ENCODE measurements at places on chromosomes 13 and 19. TPM values are rescaled to one million over a fixed set of nuclear protein-coding genes. Genes with fewer than 3 reads are reported as not detected.

IFNL1 gene
- total RNA-seq = not detected

TGFBR3L gene
- 26.7 TPM for total RNA-seq

CDX2 gene
- total RNA-seq = not detected

NPAS1 gene
- total RNA-seq = 0.39 TPM

CYP2A6 gene
- total RNA-seq = not detected

RFPL4AL1 gene
- not detected for total RNA-seq

EDNRB gene
- 68.0 TPM for total RNA-seq

PCP2 gene
- not detected for total RNA-seq

SULT2A1 gene
- total RNA-seq = not detected

CNFN gene
- total RNA-seq = not detected

DNA sequence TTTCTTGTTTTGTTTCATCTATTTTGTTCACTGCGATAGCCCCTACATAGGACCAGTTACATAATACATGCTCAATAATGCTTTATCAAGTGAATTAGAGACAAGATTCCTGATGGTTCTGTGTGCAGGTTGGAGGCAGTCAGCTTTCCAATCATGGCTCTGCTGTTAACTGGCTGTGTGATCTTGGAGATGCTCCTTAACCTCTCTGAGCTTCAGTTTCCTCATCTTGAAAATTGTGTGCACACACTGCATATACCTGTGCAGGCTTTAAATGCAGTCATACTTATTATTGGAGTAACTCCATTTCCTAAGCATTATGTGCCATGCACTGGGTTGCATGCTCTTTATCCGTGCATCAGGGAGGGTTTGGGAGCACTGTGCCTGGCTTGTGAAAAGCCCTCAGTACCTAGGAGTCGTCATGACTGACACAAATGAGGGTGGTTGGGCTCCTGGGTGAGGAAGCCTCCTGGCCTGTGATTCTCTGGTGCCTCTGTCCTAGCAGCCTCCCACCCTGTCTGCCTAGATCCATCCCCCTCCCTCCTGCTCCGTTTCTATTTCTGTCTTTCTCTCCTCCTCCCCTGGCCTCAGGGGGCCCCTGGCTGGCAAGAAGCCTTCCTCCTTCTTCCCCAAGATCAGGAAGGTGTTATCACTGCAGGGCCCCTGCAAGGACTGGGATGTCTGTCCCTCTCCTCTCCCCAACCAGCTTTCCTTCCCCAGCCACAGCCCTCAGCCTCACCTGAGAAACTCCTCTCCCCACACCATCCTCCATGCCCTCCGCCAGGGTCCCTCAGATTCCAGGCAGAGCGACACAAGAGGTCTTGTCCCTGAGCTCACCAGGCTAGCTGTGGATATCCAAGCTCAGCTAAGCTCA, 8.7 kb downstream of the IFNL1 start:
- no peak for DNase-seq

DNA sequence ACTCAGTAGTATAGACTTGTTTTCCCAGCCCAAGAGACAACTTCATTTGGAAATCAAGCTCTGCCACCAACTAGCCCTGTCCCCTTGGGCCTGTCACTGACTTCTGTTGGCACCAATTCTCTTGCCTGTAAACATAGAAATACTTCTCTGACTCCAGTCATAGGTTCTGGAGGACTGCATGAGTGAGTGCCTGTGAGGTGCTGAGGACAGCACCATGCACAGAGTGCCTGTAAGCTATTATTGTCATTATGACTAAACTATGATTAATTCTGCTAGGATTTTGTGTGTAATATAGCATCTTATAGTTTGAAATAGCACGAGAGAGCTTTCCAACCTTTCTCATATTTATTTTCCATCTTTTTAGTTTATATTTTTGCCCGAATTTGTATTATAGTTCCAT, 247.9 kb downstream of the MYO16 start:
- no peak for DNase-seq

DNA sequence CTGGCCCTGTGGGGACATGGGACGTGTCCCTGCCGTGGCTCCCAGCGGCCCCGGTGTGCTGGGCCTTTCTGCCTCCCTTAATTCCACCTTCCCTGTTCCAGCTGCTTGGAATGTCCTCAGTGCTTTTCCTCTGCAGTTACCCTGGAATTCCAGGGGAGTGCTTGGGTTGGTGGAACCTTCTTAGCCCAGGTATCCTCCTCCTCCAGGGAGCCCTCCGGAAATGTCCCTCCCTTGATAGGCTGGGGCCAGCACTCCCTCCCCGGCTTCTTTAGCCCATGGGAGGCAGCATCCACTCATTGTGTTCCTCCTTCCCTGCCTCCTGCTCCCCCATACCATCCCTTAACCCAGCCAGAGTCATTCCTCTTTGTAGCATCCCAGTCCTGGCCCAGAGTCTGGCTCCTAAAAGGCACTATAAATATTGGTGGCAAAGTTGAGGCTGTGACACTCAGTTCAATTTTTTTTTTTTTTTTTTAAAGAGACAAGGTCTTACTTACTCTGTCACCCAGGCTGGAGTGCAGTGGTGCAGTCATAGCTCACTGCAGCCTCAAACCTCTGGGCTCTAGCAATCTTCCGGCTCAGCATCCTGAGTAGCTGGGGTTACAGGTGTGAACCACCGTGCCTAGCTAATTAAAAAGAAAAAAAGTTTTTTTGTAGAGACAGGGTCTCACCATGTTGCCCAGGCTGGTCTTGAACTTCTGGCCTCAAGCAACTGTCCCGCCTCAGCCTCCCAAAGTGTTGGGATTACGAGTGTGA, 13.7 kb upstream of the SLC7A10 start:
- DNase-seq = no peak

DNA sequence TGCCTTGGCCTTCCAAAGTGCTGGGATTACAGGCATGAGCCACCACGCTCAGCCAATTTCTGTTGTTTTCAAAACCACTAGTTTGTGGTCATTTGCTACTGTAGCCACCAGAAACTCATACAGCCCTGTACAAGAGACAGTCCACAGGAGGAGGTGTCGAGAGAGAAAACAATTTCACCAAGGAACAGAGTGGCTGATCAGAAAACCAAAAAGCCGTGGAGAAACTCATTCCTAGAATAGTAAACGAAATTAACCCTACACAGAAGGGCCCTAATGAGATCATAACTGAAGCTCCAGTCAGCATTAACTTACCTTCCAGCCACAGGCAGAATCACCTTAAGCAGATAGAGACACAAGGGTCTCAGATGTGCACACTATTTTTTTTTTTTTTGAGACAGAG, 3.8 kb upstream of the CCDC124 start:
- DNase-seq = no peak

DNA sequence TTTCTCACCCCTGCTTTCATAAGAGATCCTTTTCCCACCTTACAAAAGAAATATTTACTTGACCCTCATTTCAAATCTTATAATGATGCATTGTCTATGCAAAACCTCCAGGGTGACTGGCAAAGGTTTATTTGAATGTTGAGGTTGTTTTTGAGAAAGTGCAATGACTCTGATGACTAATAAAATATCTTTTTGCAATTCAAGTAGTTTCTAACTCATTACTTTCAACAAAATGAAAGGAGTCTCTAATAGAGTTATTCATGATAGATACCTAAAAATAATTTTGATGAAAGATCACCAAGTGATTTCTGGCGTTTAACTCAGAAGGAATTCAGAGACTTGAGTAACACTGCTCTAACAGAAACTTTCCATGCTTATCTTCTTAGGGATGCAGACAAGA, 144.2 kb downstream of the FOXO1 start:
- no peak for DNase-seq

GRCh38 chr19:30677702-30678101, 305.5 kb downstream of the ZNF536 start:
- no peak for DNase-seq

- no peak for DNase-seq
Measured at GRCh38 chr13:31090096-31090495, 71.6 kb downstream of the HSPH1 start.

DNA sequence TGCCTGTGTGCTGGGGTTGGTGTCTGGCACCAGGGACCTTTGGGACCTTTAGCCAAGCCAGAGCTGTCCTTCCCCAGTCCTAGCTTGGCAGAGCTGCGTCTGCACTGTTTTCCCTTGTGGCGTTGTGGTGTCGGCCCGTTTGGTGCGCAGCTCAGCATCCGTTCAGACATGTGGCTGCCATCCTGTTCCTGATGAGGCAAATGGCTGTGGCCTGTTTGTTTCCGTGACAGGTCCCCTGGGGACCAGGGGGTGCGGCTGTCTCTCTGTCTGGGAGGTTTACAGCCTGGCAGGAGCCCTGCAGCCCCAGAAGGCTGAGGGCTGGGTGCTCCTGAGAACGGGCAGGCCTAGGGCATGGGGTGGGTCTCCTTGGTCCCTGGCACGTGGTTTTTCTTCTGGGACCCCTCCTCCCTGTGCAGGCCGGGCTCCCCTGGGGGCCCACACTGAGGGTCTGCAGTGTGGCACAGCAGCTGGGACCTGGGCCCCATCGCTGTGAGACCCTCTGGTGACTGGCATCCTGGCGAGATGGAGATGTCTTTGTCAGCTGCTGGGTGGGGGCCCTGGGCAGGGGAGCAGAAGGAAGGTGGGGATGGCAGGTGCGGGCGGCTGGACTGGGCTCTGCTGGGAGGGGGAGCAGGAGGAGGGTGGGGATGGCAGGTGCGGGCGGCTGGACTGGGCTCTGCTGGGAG, 4.0 kb downstream of the SPPL2B start:
- no peak for DNase-seq

DNA sequence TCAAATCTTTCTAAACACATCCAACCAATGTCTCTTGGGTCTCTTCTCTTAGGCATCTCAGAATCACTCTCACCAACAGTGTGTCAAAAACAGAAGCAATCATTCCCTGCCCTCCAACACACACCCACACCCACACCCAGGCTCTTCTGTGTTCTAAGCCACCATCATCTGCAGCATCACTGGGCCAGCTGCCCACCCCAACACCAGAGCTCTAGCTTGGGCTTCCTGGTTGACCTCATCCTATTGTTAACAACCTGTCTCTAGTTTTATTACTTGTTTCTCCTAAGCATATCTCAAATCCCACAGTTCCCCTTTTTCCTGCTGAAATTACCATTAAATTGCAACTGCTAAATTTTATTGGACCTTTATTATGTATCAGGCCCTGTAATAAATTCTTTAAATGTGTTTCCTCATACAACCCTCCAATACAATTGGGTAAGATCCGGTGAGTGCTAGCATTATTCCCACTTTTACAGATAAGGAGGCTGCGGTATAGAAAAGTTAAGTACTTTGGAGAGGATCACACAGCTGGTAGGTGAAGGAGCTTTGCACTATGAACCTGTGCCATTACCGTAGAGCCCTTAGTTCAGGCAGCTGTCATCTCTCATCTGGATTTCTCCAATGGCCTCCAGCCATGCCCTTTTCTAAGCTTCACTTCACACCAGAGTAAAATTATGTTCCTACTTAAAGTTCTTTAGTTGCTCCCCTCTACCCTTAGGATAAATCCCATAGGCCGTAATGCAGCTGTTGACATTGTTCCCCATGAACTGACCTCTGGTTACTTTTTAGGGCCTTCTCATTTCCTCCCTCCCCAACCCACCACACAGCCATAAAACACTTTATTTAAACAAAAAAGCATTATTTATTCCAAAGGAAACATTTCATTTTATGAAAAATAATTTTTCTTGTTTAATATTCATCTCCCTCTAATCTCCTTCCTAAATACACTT, 227.7 kb downstream of the B3GLCT start:
- DNase-seq = no peak

GRCh38 chr19:40381321-40381720, 8.7 kb downstream of the HIPK4 start:
- DNase-seq = no peak

- DNase-seq = no peak
Measured at GRCh38 chr13:71461892-71462291, 405.1 kb downstream of the DACH1 start.

Measured in right atrium auricular region (tissue), 2 donors.